ENCODE measurements at places on chromosomes 1 and 21.

- no peak for DNase-seq
These were observed 815.5 kb downstream of the BRINP3 start for GRCh38 chr1:189662190-189662589.

DNA sequence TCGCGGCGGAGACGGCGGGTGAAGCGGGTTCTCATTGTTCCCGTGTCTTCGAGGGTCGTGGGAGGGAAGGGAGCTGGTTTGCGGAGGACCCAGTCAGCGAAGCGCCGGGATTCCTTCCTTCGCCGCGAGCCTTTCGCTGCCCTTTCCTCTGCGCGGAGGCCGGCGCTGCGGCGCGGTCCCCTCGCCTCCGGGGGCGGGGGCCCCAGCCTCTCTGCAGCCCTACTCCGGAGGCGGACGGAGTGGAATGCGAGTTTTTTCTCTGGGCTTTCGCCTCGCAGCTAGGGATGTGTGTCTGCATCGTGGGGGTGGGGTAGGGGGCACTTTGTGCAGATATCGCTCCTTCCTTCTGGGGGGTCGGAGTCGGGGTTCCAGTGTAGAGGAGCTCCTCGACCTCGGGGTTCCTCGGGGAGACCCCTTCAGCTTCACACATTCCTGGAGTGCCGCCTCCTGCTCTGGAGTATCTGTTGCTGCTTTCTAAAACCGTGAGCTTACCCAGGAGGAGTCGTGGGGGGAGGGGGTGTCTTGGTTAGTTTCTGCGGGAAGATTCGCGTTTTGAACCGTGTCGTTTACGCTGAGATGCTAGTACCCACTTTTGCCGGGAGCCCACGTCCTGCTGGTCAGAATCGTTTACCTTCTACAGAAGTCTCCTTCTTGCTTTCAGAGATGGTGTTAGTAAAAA is 595 bp downstream of the RNF2 start:
- peak; percentile 15 for DNase-seq

GRCh38 chr1:217876896-217877295 is 245.8 kb downstream of the SPATA17 start:
- no peak for DNase-seq

GRCh38 chr1:230632273-230632873 is 9.9 kb upstream of the COG2 start:
- no peak for DNase-seq

DNA sequence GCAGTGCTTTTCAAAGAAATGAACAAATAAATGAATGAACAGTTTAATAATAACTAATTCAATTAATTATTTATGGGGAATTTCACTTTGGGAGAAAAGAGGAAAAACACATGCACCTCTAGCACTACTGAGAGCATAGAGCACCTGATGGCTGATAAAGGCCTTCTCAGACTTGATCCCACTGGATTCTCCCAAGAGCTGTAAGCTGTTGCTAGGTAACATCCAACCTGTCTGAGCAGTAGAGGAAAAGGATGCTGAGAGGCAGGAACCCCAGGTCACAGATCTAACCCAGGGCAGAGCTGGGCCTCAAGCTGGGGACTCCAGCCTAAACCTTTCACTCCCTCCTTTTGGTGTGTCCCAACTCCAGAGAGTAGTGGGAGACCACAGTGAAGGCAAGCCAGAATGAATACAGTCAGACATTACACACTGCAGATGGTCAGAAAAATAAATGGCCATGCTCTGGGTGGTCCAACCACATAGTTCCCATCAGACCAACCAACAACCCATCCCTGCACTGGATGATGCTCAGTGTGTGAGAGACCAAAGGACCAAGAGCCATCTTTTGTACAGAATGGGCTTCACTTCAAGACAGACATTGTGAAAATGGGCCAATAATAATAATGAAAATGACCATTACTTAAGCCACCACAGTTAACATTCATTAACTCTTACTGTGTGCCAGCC is 15.4 kb downstream of the TRABD2B start:
- DNase-seq, result no peak
